Activated CD4-positive, alpha-beta T cell treated with anti-CD3 and anti-CD28 coated beads for 1 hour (primary cell): ENCODE measurements at places on chromosomes 1 and 21.

GRCh38 chr21:29621525-29621924 is 318.3 kb downstream of the GRIK1 start:
- no peak for DNase-seq

GRCh38 chr1:61556631-61557030 is 168.3 kb downstream of the TM2D1 start:
- no peak for DNase-seq

GRCh38 chr1:247118946-247119446 is 14.8 kb upstream of the ZNF669 start:
- no peak for DNase-seq

DNA sequence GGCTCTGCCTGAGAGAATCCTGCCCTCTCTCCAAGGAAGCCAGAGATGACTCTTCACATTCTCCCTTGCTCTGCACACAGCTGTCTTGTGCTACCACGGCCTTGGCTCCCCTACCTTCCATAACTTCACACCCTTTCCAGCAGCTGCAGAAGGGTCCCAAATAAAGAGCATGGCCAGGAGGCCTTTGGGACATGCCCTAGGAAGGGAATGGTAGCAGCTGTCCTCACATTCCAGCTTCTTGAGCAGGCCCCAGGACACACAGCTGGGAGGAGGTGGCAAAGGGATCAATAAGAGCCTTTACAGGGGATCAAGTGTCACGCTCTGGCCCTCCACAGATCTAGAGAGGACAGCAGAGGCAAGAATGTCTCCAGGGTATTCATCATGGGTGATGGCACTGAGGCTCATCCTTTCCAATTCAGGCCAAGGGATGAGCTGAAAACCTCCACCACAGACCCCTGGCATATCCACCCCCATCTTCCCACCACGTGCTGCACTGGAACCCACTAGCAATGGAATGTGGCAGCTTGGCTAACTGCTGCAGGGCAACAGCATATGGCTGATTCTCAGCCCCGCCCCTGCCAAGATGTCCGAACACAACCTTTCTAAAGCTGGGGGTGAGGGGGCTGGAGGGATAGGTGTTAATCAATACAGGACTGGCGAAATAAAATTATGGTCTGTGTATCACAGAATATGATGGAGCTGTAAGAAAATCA is 17.8 kb upstream of the RAB29 start:
- DNase-seq, result no peak

DNA sequence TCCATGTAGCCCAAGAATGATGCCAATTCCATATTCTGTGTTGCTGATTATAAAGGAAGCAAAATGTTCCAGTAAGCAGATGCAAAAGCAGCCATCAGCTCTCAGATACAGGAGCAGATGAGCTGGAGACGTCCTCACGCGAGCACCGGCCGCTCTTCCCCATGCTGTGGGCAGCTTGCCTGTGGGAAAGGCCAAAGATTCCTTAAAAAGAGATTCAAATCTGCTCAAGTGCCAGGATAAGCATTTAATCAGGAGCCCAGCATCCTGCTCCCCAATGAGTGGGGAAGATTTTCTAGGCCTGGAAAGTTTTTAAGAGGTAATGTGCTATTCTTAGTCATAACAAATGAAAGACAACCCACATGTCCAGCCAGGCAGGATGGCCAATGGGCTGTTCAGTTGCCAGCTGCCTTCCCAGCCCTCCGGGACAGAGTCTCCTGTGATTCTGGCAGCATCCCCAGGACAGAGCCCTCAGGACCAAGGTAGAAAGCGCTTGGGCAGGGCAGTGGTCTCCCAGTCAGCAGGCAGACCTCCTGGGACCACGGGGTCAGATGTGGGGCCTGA is 108.2 kb upstream of the TMPRSS2 start:
- DNase-seq, result no peak

DNA sequence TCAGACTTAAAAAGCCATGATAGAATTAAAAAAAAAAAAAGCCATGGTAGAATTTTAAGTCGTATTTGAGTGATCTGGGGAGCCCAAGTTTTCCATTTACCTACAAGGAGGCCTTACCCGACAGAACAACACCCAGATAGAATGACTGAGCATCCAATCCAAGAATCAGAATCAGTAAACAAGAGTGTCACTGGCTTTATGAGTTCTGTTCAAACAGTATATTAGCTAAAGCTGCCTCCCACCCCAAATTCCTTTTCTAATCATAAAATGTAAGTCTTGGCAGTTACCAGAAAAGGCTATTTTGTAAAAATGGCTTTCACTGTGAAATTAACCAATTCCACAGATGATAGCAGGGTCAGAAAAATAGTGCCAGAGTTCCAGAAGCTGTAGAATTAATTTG is 1.2 kb downstream of the GTF2B start:
- no peak for DNase-seq

DNA sequence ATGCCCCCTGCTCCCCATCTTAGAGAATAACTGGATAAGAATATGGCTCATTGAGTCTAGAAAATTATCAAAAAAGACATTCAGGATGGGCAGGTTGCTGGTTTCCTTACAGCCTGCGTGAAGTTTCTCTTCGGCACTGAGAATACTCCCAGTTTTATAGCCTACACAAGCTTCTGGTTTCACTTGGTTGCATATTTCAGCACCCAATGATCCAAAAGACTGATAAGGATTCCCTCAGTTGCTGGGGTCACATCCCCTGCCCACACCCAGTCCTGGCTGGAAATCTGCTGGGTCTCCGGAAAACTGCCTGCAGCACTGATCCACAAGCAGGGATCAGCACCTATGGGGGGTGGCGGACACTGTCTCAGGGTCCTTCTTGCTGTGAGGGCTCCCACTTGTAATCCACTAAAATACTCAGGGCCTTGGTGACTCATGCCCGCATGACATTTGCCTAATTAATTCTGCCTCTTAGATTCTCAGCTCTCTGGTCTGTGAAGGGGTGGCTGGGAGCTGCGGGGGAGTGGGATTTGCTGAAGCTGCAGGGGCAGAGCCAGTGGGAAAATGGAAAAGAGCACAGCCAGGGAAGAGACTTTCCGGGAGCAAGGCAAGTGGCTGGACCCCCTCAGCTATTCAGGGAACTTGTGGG is 142.5 kb downstream of the ZNF648 start:
- no peak for DNase-seq

DNA sequence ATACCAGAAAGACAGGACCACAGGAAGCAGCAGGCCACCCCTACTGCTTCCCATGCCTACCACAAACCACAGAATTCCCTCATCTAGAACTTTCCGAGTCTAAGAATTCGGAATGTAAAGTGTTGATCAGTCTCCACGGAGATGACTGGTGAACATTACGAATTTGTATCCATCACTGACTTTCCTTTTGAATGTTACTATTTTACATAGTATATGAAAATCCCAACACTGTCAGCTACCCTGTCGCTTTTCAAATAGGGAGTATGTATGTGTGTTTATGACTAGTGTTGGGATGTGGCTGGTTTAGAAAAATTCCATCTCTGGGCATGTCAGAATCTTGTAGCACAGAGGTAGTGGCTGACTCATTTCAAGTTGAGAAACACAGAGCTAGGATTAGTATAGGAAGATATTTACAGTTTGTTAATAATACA is 118.2 kb downstream of the COQ8A start:
- no peak for DNase-seq

DNA sequence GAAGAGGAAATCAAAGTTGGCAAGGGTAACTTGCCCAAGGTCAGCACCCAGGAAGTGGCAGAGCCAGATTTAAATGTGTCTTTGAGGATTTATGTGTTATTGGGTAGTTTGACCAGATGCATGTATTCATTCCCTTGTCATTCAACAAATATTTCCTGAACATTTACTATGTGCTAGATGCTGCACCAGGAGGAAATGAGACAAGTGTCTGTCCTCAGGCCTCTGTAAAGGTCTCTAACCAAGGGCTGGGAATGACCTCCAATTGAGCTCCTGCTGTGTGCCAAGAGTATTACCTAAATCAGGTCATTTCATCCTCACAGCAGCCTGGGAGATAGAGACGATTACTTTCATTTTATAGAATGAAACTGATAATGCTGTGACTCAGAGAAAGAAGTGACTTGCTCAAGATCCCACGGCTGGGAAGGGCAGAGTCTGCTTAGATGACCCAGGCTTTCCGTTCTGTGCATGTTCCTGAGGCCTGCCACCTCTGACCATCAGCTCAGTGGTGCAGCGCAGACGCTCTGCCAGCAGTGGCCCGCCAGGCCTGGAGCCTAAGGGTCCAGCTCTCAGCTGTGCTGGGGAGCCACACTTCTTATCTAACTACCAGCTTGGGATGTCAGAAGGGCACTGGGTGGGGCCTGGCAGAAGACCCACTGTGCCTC is 3.5 kb upstream of the TTC22 start:
- no peak for DNase-seq

- DNase-seq, result no peak
Observed at GRCh38 chr21:32020564-32020963, 147.7 kb downstream of the HUNK start.

GRCh38 chr21:33362044-33362555 is 37.3 kb downstream of the IFNAR1 start:
- peak; percentile 53 for DNase-seq

DNA sequence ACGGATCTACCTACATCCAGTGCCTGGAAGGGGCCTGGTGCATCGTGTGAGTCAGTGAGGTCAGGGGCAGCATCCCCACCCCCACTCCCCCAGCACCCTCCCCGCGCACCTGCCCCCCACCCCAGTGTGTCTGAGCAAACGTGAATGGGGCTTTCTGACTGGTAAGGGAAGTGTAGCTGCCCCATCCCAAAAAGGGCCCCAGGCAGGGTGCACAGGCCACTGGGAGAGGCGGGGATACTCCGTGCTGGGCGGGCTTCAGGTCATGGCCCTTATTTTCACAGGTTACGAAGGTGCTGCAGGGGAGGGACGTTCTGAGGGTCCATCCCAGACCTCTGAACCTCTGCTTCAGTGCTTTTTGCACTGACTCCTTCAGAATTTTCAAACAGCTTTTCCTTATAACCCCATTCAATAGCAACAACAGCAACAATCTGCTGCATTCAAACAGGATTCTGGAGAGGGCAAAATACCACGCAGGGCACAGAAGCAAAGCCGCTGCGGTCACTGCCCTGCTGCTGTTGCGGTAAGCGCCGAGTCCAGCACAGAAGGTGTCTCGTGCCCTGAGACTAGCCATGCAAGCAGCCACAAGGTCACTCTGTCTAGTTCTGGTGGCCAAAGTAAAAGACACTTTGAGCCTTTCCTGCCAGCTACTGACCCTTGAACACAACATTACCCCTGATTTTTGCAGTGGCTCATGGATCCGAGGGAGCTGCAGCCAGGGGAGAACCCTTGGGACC is 10.3 kb downstream of the TTC34 start:
- no peak for DNase-seq

DNA sequence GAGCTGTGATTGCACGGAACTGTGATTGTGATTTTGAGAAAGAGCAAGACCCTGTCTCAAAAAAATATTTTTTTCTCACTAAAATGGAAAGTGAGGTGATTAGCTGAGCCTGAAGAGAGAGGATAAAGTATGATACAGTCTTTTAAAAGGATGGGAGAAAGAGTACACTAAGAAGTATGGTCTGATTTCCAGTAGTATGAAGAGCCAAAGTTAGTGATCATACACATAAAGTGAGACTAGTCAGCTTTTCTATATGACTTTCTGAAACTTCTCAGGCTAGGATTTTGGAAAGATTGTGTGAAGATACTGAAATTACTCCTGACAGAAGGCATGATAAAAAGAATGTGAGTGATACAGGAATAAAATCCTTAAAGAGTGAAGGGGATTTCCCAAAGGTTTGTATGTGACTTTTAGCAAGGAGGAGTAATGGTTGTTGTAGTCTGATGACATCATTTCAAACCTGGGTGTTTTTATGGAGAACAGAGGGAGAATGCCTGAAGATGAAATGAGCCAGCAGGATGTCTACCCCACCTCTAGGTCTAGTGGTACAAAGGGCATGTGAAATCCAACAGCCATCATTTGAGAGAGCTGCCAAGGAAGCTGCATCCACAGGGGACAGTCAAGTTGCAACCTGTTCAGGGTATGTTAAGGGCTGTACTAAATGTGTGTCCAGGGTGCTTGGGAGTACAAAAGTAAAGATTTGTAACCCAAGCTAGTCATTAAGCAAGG is 157.7 kb downstream of the PIK3R3 start:
- DNase-seq, result no peak

GRCh38 chr1:7022058-7022457 is 236.8 kb downstream of the CAMTA1 start:
- no peak for DNase-seq

- DNase-seq, result peak; percentile 17
Observed at GRCh38 chr1:235954306-235955283, 87.9 kb upstream of the LYST start.

DNA sequence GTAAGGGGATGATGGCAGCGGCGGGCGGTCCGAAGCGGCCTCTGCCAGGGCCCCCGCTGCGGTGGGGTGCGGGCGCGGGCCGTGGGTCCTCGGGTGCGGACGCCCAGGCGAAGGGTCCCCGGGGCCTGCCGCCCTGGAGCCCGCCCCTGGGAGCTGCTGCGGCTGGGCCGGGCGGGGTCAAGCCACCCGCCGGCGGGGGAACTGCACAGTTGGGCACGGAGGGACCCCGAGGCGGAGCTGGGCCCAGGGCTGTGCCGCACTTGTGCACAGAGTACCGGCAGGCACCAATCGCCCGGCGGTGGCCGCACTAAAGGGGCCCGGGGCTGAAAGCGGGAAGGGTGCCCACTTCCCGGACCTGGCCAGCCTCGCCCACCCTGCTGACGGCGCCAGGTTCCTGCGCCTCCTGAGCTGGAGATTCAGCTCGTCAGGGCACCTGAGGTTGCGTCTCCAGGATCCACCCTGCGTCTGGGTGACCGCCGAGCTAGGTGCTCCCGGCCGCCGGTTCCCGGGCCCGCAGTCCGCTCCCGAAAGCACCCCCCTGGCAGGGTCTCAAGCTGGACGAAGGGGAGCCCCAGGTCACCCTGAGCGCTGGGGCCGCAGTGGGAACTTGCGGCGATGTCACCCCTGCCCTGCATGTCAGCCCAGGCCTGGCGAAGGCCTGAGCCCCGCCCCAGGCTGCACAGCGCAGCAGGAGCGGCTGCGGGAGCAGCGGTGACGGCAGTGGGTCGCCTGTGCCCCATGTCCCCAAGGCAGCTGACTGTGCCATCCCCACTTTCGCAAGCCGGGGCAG is 56.7 kb upstream of the ETV3 start:
- DNase-seq, result no peak

DNA sequence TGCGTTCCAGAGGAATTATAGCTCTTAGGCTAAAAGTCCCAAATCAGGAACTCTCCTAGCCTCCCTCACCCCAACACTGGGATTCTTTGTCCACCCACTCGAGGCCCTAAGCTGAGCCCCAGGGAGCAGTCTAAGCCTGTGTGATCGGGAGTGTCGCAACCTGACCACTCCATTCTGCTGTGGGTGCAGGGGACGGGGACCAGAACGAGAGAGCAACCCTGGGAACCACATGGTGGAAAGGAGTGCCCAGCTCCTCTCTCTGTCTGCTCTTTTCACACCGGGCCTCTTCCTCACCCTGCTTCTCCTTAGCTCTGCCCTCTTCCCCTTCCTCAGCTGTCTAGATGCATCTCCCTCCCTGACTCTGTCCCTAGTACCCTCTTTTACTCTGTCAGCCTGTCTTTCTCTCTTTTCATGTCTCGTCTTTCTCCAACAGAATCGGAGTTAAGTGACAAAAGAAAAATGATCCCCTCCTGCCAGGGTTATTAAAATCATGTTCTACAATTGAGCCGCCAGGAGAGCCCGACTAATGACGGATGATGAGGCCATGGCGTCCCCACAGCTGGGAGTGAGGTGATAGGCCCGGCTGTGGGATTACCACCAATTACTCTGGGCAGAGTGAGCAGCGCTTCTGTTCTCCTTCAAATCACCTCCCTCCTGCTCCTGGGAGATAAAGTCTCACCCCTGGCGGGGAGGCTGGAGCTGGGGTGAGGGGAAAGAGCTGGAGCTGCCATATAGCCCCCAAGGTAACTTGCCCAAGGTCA is 34.5 kb upstream of the CSF3R start:
- DNase-seq, result no peak
